ENCODE measurements at places on chromosomes 3 and 15.

GRCh38 chr3:177401375-177401774, 204.1 kb upstream of the TBL1XR1 start:
- no peak for DNase-seq

- no peak for DNase-seq
Measured at GRCh38 chr15:77697893-77698292, 65.2 kb upstream of the LINGO1 start.

DNA sequence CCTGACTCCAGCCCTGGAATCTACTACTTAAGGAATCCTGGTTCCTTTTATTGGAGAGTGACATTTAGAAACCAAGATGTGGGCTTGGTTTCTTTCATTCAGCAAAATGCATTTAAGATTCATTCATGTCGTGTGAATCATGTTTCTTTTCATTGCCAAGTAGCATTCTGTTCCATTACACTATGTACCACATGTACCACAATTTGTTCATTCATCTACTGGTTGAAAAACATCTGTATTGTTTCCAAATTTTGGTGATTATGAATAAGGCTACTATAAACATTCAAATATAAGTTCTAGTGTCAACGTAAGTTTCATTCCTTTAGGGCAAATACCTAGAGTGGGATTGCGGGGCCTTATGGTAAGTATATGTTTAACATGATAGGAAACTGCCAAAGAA, 264.2 kb downstream of the VPS13C start:
- DNase-seq, result no peak

GRCh38 chr3:134908271-134908670, 113.2 kb downstream of the EPHB1 start:
- DNase-seq, result no peak

DNA sequence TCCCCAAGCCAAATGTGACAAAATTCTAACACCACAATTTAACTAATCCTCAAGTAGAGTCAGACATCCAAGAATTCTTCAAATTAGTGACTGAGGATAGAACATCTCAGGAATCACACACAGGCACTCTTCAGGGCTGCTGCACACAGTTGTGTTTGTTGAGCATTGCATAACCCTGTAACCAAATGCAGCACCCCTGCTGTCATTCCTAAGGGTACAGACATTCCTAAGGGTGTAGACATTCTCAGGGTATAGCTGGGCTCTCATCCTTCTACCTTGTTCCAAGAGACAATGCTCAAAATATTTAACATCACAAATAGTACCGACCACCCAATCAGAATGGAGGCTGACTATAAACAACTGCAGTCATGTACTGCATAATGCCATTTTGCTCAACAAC, 107.1 kb upstream of the UBE2E2 start:
- no peak for DNase-seq

DNA sequence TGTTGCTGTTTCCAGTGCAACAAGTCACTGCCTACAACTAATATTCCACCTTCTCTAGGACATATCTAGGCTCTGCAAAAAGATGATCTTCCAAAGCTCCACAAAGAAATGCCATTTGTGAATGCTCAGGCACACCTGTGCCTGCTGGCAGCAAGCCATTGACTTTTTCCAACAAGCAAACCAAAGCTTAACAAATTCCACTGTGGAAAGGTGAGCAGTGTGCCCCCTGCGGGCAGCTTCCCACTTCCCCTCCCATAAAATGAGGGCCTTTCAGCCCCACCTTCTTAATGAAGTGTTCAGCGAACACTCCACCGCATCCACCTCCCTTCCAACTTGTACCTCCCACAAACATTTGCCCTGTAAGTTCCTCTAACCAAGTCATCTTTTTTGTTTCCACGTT, 157.5 kb upstream of the SLC24A5 start:
- DNase-seq, result no peak

- DNase-seq, result no peak
Measured at GRCh38 chr3:36297195-36297594, 83.1 kb upstream of the STAC start.

DNA sequence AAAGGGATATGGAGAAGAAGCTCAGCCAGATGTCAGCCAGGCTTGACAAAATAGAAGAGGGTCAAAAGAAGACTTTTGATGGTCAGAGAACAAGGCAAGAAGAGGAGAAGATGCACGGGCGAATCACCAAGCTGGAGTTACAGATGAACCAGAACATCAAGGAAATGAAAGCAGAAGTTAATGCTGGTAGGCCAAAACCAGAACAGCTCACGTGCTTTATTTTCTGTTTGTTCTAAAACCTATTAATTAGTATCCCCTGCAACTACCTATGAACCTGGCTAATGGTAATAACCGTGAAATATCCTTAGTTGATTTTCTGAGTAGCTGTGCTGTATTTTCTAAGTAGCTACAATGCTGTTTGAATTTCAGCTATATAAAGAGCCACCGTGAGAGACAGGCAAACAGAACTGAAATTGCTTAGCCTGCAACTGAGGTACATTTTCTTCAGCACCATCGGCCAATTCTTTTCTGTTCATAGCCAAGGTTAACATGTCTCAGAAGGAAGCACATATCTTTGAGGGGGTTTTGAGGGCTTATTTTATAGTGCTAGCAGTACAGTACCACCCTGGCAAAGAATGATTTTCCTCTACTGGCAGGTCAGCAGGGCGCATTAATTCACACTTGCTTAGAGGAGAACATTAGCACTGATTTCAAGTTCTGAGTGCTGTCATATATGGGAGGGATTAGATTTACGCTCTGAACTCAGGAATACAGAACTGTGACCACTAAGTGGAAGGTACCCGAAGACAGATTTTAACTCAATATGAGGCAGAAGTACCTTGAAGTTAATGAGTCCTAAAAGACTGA, 78.9 kb downstream of the FAM81A start:
- DNase-seq, result no peak

- no peak for DNase-seq
Measured at GRCh38 chr15:33860754-33861153, 107.5 kb upstream of the CHRM5 start.

GRCh38 chr3:185270956-185271332, 17.1 kb upstream of the EHHADH start:
- DNase-seq, result no peak

GRCh38 chr3:52819936-52820335, 10.5 kb downstream of the ITIH4 start:
- no peak for DNase-seq

Data from activated CD4-positive, alpha-beta T cell treated with anti-CD3 and anti-CD28 coated beads for 36 hours (primary cell).